ENCODE measurements at places on chromosomes 4 and X. TPM values are rescaled to one million over a fixed set of nuclear protein-coding genes. Genes with fewer than 3 reads are reported as not detected.

- peaks cover 24% of the 10 kb centered on the region for H3K36me3 ChIP-seq
- H3K4me1 ChIP-seq = peaks cover 30% of the 10 kb centered on the region
- no peaks in the 10 kb centered on the region for H3K27me3 ChIP-seq
- H3K4me3 ChIP-seq = no peak overlapping the region
- peak overlapping the region; percentile 53 for H3K27ac ChIP-seq
- DNase-seq = no peak
These were observed 18.4 kb downstream of the DDX3X start for GRCh38 chrX:41352329-41352838.

GRCh38 chrX:123121241-123121640 is 62.8 kb upstream of the GRIA3 start:
- H3K4me1 ChIP-seq = no peaks in the 10 kb centered on the region
- no peak for DNase-seq
- H3K27ac ChIP-seq = no peak overlapping the region
- no peaks in the 10 kb centered on the region for H3K36me3 ChIP-seq
- no peak overlapping the region for H3K4me3 ChIP-seq

DNA sequence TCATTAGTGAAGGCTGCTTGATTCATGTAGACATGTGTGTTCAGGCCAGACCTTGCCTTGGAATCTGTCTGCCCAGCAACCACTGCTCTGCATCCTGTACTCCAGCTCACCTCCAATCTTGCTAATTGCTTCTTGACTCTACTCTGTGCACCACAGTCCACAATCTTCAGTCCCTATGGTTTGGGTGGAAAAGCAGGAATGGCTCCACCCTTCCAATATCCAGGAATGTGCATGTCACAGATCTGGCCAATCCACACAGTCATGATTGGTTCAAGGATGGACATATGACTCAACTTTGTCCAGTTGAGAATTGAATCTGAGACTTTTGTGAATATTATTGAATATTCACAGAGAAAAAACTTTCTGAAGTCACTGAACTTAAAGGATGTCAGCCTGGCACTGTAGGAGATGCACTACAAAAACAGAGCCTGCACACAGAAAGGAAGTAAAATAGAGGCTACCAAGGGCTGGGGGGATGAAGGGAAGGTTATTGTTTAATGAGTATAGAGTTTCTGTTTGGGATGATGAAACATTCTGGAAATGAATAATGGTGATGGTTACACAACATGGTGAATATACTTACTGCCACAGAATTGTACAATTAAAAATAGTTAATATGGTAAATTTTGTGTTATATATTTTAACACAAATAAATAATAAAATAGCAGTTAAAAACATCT is 161.3 kb upstream of the USP38 start:
- no peaks in the 10 kb centered on the region for H3K36me3 ChIP-seq
- H3K4me1 ChIP-seq = peaks cover 10% of the 10 kb centered on the region
- no peak overlapping the region for H3K4me3 ChIP-seq
- no peaks in the 10 kb centered on the region for H3K27me3 ChIP-seq

DNA sequence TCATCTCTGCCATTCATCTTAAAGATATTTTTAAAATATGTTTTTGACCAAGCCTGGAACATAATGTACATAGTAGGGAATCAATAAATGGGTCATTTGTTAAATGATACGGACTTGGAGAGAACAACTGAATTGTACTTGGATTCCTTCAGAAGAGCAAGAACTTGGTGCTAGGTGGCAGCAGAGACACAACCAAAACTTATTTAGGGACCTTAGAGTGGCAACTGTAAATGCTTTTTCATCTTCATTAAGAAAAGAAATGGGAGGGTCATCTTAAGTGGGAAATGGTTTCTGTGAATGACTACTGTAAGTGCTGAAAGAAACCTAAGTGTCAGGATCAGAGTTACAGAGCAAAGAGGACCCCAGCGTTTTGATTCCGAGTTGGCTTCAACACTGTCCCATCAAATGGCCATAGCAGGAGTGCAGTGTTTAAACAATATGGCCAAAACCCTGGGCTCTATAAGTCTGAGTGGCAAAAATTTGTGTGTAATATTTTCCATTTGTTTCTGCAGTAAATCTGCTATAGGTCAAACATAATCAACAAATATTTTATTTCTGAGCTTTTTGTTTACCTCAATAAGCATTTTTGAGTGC is 213.6 kb downstream of the PALLD start:
- H3K27ac ChIP-seq = no peak overlapping the region
- DNase-seq = no peak
- H3K4me3 ChIP-seq = no peak overlapping the region
- H3K36me3 ChIP-seq = no peaks in the 10 kb centered on the region
- peaks cover 13% of the 10 kb centered on the region for H3K4me1 ChIP-seq

GRCh38 chrX:48802905-48803200 is 986 bp downstream of the HDAC6 start:
- peak overlapping the region; percentile 91 for H3K4me3 ChIP-seq
- H3K4me1 ChIP-seq = peaks cover 17% of the 10 kb centered on the region
- no peaks in the 10 kb centered on the region for H3K27me3 ChIP-seq
- H3K36me3 ChIP-seq = peaks cover 12% of the 10 kb centered on the region

Gene ATP1B4
- total RNA-seq = not detected

Gene CPE
- not detected for total RNA-seq
